ENCODE measurements at places on chromosomes 2 and 18.

DNA sequence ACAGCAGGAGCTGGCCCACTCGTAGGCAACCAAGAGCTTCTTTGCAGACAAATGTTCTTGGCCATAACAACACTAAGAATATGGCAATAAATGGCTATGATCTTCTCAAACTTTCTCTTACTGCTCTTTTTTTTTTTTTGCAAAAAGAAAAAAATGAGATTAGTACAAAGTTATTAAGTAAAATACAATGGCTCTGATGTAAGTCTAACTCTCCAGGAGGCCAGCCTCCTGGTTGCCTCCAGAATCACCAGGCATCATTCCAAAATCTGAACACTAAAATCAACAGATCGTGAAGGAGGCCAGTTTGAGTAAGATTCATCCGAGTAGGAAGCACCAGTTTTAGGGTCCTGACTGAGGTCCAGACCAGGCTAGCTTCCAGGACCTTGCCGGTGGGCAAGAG, 20.8 kb upstream of the FIGN start:
- DNase-seq = no peak

GRCh38 chr2:230218421-230218820, 1.4 kb downstream of the SP110 start:
- DNase-seq = peak; percentile 64

DNA sequence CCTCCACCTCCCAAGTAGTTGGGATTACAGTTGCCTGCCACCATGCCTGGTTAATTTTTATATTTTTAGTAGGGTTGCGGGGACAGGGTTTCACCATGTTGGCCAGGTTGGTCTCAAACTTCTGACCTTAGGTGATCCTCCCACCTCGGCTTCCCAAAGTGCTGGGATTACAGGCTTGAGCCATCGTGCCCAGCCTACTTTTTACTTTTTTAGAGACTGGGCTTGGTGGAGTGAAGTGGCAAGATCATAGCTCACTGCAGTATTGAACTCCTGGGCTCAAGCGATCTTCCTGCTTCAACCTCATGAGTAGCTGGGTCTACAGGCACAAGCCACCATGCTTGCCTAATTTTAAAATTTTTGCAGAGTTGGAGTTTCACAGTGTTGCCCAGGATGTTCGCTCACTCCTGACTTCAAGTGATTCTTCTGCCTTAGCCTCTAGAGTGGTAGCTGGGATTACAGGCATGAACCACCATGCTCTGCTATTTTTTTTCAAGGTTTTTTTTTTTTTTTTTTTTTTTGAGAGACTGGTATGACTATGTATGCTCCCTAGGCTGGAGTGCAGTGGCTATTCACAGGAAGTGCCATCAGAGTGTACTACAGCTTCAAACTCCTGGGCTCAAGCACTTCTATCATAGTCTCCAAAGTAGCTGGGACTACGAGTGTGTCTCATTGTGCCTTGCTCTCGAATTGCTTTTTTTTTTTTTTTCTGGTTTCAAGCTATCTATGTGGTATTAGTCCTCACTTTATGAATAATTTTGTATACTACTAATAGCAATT, 11.9 kb downstream of the MSH2 start:
- no peak for DNase-seq

- DNase-seq = no peak
Observed at GRCh38 chr2:105886029-105886454, 141.3 kb downstream of the NCK2 start.

- no peak for DNase-seq
Observed at GRCh38 chr2:152097290-152097800, 1.5 kb downstream of the CACNB4 start.

DNA sequence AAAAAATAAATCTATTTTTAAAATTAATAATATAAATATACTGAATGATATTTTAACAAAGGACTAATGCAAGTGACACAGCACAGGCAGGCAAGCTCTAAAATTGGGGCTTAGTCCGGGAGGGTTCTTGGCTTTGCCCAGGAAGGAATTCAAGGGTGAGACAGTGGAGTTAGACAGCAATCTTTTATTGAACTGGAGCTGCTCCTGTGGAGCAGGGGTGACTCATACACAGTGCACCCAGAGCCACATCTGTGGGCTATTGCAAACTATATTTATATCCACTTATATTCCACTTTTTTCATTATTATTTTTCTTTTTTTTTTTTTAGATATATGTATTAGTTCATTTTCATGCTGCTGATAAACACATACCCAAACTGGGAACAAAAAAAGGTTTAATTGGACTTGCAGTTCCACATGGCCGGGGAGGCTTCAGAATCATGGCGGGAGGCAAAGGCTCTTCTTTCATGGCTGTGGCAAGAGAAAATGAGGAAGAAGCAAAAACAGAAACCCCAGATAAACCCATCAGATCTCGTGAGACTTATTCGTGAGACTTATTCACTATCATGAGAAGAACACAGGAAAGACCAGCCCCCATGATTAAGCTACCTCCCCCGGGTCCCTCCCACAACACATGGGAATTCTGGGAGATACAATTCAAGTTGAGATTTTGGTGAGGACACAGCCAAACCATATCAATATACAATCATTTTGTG, 437.1 kb downstream of the BCL11A start:
- DNase-seq = no peak

- DNase-seq = no peak
Observed at GRCh38 chr2:77104554-77104953, 417.6 kb downstream of the LRRTM4 start.

DNA sequence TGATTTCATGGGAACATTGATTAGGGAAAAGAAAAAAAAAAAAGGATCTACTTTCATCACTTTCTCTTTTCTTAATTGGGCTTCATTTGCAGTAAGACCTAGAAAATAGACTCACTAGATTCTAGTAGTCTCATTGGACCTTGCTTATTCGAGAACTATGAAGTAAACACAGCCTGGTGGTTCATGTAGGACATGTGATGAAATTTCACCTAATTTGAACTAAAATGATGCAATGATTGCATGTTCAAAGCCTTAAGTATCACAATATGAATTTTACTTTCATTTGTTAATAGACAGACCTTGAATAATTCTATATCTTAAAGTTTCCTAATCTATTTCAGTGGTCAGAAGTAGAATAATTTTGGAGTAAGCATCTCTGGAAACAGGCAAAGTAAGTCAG, 688.9 kb upstream of the NRXN1 start:
- DNase-seq = no peak

DNA sequence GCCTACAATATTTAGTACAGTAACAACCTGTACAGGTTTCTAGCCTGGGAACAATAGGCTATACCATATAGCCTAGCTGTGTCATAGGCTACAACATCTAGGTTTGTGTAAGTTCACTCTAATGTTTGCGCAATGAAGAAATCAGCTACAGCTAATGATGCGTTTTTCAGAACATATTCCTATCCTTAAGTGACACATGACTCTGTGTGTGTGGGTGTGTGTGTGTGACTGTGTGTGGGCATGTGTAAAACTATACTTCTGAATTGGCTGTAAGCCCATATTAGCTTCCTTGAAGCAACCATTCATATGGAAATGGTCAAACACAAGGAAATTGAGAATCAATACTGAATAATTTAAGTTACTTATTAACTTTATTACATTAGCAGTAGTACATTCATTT, 120.8 kb upstream of the SULT1C3 start:
- no peak for DNase-seq

All from HL-60 (cell line).